Activated CD4-positive, alpha-beta T cell treated with anti-CD3 and anti-CD28 coated beads for 36 hours (primary cell): ENCODE measurements at places on chromosomes 3 and 15. TPM values are rescaled to one million over a fixed set of nuclear protein-coding genes. Genes with fewer than 3 reads are reported as not detected.

- DNase-seq, result no peak
These were observed 3.6 kb downstream of the FYTTD1 start for GRCh38 chr3:197753263-197753662.

- DNase-seq, result no peak
These were observed 93.6 kb upstream of the CFAP20DC start for GRCh38 chr3:59143447-59143846.

DNA sequence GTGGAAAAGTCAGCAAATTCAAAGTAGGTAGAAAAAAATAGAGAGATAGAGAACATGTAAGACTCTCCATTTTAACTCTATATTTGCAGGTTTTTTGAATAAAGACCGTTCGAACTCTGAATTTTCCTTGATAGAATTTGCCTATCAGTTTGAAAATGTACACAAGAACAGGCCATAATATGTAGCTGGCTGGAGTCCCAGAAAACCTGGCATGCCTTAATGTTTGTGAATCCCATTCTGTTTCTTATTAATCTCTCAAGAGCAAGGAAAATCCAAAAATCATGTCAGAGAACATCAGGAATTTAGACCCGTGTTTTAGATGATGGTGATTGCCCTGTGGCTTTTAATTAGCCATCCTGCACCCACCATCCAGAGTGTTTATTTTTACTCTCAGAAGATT lies 7.2 kb upstream of the CFAP161 start:
- DNase-seq, result no peak

DNA sequence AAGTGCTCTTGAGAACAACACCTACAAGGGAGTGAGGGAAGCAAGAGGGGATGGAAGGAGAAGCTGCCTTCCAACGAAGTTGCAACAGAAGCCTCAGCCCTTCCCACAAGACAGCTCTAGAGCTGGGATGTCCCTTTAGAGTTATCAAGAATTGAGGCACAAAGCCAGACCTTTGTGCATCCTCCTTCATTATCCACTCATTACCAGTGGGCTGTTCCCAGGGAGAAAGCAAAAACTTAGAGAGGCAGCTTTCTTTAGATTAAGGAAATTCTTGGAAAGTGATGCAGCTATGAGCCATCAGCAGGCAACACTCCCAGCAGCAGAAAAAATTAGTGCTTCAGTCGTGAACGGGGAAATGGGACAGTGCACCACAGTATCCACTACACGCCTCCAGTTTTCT lies 10.6 kb upstream of the CD96 start:
- no peak for DNase-seq

- no peak for DNase-seq
These were observed 1126.7 kb downstream of the TUSC7 start for GRCh38 chr3:117836296-117836695.

GRCh38 chr3:45610119-45610518 lies 15.6 kb downstream of the LIMD1 start:
- DNase-seq, result no peak

- DNase-seq, result no peak
These were observed 32.0 kb upstream of the SEMA6D start for GRCh38 chr15:47685141-47685870.

- DNase-seq, result no peak
These were observed 33.0 kb downstream of the KBTBD8 start for GRCh38 chr3:67030785-67031740.

DNA sequence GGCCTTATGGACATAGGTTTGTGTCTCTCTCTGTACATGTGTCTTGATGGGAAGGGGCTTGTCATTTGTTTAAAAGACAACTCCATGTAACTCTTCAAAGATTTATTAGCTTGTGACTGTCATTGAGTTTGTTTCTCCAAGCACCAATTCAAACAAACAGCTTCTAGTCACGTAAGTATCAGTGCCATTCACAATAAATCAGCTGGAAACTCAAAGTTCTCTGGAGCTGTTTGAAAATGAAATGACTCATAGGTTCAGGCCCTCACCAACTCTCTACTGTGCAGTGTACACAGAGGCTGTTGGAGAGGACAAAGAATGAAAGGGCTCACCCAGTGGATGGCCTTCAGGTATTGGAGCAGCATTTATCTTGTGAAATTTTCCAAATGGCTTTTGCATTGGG lies 476.3 kb downstream of the AGBL1 start:
- DNase-seq, result no peak

DNA sequence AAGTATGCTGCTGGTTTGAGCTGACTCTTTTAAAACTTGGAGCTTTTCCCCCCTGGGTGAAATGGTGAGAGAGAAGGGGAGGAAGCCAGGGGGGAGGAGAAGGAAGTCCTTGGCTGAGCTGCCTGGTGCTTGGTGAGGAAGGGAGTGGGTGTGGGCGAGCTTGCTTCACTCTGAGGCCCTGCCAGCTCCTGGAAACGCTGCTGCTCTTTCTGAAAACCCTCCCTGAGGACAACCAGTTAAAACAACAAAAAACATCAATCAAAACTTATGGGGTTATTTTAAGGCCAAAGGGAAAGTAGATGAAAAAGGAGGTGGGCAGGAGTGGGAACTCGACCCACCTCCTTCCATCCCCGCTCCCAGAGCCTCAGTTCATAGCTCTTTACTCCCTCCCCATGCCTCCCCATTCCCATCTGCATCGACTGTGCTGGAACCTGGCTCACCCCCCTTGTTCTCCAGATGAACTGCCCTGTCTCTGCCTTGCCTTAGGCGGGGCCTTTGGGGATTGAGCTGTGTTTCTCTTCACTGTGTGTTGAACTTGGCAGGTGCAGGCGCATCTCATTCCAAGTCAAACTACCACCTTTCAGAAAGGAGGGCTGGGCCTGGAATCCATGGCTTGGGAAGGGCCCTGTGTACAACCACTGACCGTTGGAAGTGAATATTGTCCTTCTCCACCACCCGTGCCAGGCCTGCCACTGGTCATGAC lies 166.1 kb downstream of the ZNF621 start:
- no peak for DNase-seq

- DNase-seq, result no peak
These were observed 453.9 kb downstream of the LPP start for GRCh38 chr3:188607805-188608315.

- no peak for DNase-seq
These were observed 308.2 kb upstream of the RORA start for GRCh38 chr15:61537337-61537736.

DNA sequence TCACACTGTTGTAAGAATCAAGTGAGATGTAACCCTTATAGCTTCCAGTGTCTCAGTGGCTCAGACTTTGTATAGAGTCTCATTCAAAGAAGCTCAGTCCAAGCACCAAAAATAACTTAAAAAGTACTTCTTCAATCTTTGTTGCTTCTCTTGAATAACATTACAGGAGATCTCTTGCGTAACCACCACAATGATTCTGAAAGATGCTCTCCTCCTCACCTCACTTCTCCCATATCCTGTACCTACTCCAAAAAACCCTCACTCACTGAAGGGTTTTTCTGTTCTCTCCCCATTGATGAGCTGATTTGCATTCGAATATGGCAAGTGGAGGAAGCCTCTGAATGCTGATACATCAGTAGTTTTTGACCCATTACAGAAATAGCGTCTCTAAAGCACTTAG lies 39.4 kb upstream of the MRPS22 start:
- DNase-seq, result no peak

- DNase-seq, result no peak
These were observed 50.1 kb downstream of the NR1I2 start for GRCh38 chr3:119831941-119832371.

DNA sequence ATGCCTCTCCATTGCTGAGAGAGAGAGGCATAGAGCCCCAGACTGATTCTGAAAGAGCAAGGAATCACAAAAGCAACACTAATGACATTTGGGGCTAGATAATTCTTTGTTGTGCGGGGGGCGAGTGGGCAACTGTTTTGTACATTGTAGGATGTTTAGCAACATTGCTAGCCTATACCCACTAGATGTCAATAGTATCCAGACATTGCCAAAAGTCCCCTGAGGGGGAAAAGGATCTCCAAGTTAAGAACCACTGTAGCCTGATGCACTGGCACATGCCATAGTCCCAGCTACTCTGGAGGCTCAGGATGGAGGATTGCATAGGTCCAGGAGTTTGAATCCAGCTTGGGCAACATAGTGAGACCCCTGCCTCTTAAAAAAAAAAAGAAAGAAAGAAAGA lies 22.8 kb upstream of the GOLM2 start:
- no peak for DNase-seq

The LAMB2 gene
- 0.71 TPM for total RNA-seq

The TF gene
- 0.11 TPM for total RNA-seq

The ADAMTS17 gene
- total RNA-seq, result 0.57 TPM

The ECE2 gene
- total RNA-seq, result not detected

The TRIM59 gene
- total RNA-seq, result 32.5 TPM
